NCI-H2081 (cell line): ENCODE measurements at places on chromosomes 16 and 17.

DNA sequence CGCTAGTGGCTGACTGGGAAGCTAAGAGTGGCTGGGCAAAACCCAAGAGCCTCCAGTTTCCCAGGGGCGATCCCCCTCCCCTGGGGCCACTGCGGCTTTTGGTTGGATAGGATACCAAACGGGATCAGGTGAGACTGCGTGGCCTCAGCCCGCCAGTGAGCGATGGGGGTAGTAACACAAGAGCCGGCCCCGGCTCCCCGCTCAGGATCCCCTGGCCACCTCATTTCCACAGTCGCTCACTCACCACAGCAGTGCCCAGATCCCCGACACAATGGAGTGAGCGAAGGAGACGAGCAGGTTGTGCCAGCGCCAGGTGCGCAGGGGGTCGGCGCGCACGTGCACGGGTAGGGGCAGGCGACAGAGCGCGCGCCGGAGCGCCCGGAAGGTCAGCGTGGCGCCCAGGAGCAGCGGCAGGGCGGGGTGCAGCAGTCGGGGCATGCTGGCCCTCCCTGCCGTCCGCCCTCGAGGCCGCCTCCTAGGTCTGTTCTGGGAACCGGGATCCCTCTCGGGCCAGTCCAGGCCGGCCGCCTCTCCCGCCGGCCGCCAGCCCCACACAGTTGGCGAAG lies 290 bp downstream of the TLCD1 start:
- peak; percentile 50 for DNase-seq

GRCh38 chr16:68506331-68507053 lies 32.6 kb upstream of the ZFP90 start:
- DNase-seq = no peak

DNA sequence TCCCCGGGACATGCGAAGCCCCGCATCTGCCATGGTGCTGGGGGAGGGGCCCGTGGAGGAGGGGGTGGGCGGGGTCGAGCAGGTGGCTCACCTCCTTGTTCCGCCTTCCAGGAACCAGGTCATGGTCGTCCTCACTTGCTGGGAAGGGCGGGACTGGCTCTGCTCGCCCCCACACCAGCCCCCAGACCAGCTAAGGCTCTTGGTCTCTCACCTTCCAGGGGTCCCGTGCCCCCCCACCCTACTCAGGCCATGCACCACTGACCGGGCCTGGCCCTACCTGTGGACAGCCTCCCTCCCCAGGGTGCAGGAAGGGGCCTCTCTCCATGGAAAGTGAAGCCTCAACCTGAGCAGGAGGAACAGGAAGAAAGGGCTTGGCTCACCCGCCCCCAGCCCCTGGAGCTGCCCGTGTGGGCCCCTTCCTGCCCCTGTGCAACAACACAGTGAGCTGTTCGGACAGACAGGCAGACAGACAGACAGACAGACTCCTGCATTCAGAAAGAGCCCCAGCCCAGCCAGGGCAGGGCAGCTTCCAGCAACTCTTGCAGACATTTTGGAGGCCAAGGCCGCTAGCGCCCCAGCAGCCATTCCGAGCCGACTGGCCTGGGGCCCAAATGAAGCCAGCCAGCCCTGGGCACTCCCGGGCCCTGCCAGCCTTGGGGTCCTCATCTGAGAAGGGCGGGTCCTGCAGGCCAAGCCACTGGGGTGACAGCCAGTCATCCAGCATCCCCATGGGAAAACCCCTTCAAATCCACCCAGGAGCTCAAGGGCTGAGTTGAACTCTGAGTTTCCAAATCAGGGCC lies 8.1 kb upstream of the KREMEN2 start:
- DNase-seq = no peak

- no peak for DNase-seq
These were observed 173.8 kb downstream of the SEC14L1 start for GRCh38 chr17:77314601-77315000.

DNA sequence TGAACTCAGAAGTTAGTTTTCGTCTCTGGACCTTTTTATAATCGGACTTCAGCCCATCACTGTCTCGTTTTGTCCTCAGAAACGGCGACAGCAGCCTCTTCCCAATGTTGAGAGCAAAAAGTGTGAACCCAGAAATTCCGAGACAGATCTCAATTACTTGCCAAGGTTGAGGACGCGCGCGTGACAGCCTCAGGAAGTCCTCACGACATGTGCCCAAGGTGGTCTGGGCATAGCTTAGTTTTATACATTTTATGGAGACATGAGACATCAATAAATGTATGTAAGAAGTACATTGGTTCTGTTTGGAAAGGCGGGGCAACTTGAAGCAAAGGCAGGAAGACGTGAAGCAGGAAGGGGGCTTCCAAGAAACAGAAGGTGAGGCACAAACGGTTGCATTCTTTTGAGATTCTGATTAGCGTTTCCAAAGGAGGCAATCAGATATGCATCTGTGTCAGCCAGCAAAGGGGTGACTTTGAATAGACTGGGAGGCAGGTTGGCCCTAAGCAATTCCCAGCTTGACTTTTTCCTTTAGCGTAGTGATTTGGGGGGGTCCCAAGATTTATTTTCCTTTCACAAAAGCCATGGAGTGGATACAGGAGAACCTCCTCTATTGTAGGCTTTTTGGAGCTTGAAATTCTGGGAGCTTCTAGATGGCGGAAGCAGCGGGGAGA lies 583 bp upstream of the ZNF747 start:
- DNase-seq = no peak

DNA sequence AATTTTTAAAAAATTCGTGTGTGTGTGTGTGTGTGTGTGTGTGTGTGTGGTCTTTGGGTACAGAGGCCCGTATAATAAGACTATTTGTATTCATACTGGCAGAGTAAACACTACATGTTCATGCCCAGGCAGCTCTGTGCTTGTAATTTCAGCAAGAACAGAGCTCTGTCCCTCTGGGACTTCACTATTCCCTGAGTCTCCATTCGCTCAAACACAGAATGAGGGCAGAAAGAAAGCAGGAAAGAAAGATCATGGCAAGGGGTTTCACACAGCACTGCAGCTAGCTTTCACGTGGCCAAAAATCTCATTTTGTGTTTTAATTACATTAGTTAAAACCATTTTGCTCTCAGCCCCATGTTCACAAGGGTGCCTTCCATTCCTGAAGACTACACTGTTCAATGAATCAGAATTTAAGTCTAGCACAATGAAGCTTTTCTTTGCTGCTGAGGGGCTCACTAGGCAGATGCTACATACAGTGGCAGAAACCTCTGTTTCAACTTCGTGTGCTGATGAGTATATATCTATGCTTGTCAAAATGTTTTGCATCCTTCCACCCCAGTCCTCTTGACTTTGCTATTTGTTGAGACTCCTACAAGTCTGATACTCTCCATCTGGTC lies 198.4 kb upstream of the C17orf78 start:
- peak; percentile 47 for DNase-seq

GRCh38 chr16:683396-684070 lies 601 bp downstream of the JMJD8 start:
- no peak for DNase-seq

GRCh38 chr16:75329943-75330342 lies 78.5 kb upstream of the BCAR1 start:
- DNase-seq = no peak
